ENCODE measurements at places on chromosomes 12 and 14.
A peak's percentile ranks its signal among the peaks of the same experiment; 100 is the strongest.

- no peak for DNase-seq
Observed at GRCh38 chr14:103070263-103070885, 13.0 kb upstream of the CDC42BPB start.

DNA sequence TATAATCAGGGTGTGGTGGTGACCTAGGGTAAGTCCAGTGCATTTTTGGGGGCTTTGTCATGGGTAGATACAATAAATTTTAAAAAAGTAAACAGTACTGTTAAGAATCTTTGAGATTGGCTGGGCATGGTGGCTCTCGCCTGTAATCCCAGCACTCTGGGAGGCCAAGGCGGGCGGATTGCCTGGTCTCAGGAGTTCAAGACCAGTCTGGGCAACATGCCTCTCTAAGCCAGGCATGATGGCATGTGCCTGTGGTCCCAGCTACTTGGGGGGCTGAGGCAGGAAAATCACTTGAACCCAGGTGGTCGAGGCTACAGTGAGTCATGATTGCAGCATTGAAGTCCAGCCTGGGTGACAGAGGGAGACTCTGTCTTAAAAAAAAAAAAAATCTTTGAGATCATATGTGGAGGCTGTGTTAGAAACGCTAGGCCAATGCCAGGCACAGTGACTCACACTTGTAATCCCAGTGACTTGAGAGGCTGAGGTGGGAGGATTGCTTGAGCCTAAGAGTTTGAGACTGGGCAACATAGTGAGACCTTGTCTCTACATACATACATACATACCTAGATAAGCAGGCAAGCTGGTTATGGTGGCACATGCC is 67.7 kb downstream of the PRKCH start:
- no peak for DNase-seq

DNA sequence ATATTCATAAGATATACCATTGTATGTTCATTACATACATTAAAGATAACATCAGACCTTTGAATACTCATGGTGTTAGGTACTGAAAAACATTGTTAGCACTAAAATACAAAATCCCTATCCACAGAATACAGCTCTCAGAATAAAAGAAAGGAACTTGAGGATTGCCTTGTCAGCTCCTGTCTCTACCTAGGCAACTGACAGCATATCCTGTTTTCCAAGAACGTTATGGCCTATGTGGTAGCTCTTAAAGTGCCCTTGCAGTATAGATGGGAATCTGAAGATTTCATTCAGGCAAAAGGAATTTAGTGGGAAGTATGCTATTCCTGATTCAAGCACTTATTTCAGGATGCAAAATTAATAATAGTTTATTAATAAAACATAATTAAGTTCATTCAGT is 1.8 kb upstream of the PPP1R12A start:
- DNase-seq, result no peak

- no peak for DNase-seq
Observed at GRCh38 chr14:104821229-104821945, 20.5 kb downstream of the ZBTB42 start.

GRCh38 chr12:110849748-110850403 is 3.1 kb downstream of the CCDC63 start:
- no peak for DNase-seq

- no peak for DNase-seq
Observed at GRCh38 chr12:34097213-34097612, 74.9 kb downstream of the ALG10 start.

DNA sequence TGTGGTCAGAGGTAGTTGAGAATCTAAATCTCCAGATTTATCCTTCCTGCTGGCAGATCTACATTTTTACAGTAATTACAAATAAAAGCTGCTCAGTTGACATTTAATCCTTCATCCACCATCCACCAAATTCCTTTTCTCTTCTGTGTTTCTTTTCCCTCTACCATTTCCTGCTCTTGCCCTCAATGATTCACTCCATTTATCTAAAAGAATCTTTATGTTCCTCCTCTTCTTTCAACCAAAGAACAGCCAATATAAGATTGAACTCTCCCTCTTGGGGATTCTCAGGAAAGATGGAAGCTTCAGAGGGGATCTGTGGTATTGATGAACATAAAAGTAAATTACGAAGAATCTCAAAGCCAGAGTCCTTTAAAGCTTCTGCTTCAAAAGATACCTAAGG is 4.4 kb downstream of the MAP4K5 start:
- DNase-seq, result no peak

GRCh38 chr12:130137040-130138018 is 24.9 kb upstream of the FZD10 start:
- DNase-seq, result no peak

GRCh38 chr14:66405158-66405557 is 81.0 kb upstream of the CCDC196 start:
- DNase-seq, result no peak

DNA sequence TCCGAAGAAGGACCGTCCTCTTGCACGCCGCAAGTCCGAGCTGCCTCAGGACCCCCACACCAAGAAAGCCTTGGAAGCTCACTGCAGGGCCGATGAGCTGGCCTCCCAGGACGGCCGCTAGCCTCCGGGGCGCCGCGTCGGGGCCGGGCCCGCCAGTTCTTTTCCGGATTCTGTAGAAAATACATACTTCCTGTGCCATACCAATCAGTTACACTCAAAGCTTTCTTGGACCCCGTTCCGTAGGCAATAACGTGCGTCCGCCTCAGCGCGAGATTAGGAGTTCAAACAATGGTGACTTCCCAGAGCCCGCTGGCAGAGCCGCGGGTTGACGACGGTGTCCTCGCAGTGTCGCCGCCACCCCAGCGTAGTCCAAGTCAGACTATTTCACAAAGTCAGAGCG is 39.2 kb upstream of the DYNC1H1 start:
- no peak for DNase-seq

DNA sequence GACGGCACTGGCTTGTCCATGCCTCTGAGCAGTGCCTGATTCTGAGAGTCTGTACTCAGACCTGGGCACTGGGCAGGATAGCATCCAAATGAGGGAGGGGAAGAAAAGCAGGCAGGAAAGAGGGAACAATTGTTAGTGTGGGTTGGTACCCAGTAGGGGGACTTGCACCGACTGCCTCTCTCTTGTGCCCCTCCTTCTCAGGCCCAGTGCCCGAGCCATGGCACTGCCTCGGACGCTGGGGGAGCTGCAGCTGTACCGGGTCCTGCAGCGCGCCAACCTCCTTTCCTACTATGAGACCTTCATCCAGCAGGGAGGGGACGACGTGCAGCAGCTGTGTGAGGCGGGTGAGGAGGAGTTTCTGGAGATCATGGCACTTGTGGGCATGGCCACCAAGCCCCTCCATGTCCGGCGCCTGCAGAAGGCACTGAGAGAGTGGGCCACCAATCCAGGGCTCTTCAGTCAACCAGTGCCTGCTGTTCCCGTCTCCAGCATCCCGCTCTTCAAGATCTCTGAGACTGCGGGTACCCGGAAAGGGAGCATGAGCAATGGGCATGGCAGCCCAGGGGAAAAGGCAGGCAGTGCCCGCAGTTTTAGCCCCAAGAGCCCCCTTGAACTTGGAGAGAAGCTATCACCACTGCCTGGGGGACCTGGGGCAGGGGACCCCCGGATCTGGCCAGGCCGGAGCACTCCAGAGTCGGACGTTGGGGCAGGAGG is 2.2 kb downstream of the NAB2 start:
- no peak for DNase-seq

DNA sequence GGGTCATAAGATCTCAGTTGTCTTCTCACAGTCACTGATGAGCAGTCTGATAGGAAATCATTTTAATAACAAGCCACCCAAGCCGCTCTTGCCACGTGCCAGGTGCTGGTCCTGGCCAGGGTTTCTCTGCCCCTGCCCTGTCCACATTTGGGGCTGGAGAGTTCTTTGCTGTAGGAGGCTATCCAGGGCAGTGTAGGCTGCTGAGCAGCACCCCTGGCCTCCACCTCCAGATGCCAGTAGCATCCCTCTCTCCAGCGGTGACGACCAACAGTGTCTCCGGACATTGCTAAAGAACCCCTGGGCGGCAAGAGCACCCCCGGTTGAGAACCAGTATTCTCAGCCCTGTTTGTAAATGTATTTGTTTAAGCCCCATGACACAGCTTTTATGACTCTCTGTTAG is 243.7 kb downstream of the GLT1D1 start:
- DNase-seq, result no peak

GRCh38 chr12:20585913-20586312 is 109.2 kb upstream of the SLCO1C1 start:
- DNase-seq, result no peak

- peak; percentile 67 for DNase-seq
Observed at GRCh38 chr12:120847814-120848213, 56.3 kb downstream of the SPPL3 start.

DNA sequence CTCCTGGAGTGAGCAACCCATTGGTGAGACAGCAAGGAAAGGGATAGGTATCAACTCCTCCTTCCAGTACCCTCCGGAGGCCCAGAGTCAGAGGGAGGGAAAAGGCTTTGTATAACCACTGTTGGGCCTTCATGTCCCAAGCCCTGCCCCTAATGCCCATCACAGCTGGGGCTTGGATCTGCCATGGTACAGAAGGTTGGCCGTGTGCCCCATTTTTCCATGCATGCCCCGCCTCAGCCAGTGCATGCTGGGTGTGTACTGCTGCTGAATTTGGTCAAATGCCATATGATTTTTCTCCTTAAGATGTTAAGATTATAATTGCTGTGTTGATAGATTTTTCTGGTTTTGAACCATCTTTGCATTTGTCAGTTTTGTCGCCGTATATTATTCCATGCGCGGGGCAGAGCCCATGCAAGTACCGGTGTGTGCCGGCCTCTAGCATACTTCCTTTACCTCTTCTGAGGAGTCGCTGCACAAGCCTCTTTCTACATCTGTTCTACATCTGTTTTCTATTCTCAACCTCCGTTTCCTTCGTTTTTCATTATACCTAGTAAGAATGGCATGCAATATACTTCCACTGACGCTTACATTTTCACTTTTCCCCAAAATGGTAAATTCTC is 26.6 kb downstream of the PPP2R5C start:
- no peak for DNase-seq

DNA sequence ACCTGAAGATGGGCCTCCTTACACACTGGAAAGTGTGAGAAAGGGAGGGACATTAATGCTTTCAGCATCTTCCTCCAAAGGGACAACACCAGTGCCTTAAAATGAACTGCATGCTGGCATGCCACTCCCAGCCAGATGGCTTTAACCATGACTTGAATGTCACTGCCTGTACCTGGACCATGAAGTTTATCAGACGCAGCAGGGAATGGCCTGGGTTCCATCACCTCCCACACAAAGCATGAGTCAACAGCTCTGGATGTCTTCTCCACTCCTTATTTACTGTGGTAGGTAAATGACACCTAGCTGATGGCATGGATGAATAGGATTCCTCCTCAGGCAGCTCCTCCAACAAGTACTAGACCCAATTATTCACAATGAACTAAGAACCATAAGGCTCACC is 645.6 kb downstream of the SOX5 start:
- no peak for DNase-seq

GRCh38 chr12:46872135-46872534 is 46.3 kb upstream of the SLC38A4 start:
- no peak for DNase-seq

DNA sequence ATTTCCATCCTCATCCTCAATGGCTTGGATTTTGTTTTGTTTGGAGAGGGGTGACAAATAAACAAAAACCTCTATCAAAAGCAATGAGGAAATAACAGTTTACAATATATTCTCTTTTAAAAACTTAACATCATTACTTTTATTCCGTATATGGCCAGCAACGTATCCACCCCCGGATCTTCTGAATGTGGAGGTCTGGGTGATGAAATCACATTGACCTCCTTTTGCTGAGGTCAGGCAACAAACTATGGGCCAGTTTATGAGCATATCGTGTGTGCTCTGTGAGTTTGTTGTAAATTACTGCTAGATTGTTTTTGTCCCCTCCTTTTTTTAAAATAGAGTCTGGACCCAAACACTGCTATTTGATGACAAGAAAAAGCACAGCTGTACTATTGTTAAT is 178.1 kb downstream of the BCAT1 start:
- DNase-seq, result no peak

DNA sequence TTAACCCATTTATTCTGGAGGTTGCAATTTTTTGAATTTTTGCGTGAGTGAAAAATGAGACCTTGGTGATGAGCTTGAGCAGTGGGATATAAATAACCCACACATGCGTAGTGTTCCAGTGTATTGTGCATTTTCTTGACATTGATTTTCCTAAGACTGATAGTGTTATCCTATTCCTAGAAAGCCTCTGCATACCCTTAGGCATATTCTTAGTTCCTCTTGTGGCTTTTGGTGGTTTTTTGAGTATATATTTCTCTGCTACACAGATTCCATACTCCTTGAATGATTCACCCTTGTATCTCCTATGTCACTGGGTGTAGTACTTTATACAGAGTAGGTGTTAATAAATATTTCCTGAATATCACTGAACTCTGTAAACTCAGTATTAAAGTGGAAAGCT is 363.4 kb upstream of the PDE3A start:
- DNase-seq, result no peak

DNA sequence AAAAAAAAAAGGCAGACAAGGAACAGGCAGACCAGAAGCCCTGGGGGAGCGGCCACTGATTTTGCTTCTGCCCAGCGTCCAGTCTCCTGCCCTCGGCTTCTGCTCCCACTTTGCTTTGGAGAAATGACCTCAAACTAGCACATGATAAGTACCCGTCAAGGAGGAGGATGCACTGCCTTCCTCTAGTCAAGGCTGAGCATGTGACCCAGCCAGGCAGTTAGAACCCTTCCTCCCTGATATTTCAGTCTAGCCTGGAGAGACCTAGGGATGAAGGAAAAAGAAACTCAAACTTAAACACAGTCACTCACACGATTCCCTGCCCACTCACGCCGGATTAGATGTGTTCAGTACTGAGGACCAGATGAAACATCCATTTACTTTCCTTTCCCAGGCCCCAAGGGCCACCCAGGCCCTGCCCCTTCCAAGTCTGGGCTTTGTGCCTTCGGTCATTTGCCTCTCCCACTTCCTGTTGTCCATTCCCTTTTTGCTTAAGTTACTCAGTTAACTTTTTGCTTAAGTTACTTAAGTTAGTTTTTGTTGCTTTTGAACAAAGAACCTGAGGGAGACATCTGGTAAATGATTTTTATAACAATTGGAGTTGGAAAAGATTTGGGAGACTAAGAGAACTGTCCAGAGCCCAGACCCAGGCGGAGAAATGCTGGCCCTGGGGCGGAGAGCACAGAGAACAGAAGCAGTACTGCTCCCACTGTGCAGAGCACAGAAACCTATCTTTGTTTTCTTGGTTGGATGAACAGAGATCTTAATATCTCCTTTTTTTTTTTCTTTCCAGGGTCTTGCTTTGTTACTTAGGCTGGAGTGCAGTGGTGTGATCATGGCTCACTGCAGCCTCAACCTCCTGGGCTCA is 23.0 kb upstream of the TTC7B start:
- no peak for DNase-seq

DNA sequence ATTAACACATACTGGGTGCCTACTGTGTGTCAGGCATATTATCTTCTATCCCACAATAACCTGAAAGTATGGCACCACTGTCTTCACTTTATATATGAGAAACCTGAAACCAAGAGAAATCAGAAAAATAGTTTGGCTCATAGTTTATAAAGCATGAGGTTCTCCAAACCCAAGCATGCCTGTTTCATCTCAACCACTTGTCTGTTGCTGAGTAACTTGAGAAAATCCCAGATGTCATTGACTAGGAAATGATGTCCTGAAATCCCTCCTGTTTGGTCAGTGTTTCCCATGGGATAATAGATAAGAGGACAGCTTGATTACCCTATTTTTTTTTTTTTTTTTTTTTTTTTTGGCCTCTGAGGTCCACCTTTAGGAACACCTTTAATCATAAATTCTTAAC is 2.6 kb upstream of the IFNG-AS1 start:
- no peak for DNase-seq
